ENCODE measurements at places on chromosomes 12 and 14. TPM values are rescaled to one million over a fixed set of nuclear protein-coding genes. Genes with fewer than 3 reads are reported as not detected.

DNA sequence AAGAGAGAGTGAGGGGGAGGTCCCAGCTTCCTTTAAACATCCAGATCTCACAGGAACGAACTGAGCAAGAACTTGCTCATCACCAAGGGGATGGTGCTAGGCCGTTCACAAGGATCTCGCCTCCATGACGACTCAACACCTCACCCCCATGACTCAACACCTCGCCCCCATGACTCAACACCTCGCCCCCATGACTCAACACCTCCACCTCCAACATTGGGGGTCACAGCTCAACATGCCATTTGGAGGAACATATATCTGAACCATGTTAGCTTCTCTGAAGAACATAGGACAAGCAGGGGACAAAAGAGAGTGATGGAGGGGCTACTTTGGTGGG is 66.0 kb upstream of the LHX5 start:
- DNase-seq: no peak

NOVA1 gene
- 1.1 TPM for total RNA-seq

DNA sequence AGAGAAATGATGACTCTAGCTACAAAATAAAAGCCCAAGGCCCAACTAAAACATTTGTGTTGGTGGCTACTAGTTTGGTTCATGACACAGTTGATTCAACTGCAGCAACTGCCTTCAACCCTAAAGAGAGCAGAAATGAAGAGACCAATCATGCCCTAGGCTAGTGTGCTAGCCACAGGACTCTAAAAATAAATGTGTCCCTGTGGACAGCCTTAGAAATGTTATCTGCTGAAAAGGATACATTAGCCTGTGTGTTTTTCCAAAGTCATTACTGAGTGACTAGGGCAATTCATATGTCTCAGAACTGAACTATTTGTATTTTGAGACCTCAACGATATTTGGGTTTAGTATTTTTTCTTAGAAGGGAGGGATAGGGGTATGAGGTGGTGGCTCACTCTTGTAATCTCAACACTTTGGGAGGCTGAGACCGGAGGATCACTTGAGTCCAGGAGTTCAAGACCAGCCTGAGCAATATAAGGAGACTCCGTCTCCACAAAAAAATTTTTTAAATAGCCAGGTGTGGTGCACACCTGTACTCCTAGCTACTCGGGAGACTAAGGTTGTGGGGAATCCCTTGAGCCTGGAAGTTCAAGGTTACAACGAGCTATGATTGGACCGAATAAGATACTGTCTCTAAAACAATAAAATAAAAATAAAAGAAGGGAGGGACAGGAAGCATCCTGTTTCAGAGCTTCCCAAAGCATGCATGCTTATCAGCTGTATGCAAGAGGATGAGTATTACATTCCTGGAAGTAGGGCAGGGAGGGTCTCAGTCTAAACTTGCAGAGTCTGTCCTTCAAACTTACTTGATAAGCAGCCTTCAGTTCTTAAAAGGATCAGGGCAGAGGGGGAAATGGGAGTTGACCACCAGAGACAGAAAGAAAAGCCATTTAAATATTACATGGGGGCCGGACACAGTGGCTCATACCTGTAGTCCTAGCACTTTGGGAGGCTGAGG is 29.6 kb upstream of the NAP1L1 start:
- no peak for DNase-seq

A2M gene
- 8.5 TPM for total RNA-seq
